Amniotic epithelial cell (primary cell): ENCODE measurements at places on chromosomes 7 and 10.

GRCh38 chr10:13233358-13233757 lies 816 bp downstream of the UCMA start:
- DNase-seq = no peak

GRCh38 chr7:139704308-139704879 lies 73.4 kb downstream of the HIPK2 start:
- DNase-seq = no peak

DNA sequence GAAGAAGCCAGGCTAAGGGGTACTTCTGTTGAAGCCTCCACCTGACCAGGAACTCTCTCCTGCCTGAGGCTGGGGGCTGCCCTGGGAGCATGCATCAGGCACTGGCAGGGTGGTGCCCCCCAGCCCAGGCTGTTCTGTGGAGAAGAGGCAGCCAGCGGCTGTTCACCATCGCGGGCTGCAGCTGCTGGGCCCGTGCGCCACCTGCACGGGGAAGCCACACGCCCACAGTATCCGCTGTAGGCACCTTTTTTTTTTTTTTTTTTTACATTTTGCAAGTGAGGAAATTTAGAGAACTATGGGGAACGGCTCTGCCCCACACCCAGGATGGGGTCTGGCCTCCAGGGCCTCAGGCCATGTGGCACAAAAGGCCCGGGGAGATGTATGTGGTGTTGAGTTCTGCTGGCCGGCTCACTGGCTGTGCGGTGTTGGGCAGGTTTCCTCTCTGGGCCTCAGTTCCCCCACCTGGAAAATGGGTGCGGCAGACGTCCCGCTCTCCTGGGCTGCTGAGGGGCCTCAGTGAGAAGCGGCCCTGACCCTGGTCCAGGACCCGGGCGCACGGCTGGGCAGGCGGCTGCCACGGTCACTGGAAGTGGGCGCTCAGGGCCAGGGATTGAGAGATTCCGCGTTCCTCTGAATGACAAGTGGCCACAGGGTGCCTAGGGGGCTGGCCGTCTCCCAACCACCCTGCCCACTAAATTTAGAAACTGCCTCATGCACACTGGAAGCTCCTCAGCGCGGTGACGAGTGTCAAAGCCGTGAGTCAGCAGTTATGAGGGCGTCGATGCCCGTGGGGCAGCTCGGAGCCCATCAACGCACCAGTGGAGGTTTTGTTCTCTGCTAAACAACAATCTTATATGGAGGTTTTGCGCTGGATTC lies 8.8 kb upstream of the INTS1 start:
- no peak for DNase-seq

- DNase-seq = peak; percentile 100
Measured at GRCh38 chr7:42677751-42678699, 233.8 kb downstream of the C7orf25 start.

- peak; percentile 17 for DNase-seq
Measured at GRCh38 chr10:118543714-118544400, 51.6 kb downstream of the PRLHR start.

GRCh38 chr7:128963327-128963757 lies 25.6 kb downstream of the IRF5 start:
- DNase-seq = peak; percentile 8

GRCh38 chr10:17077346-17077781 lies 52.2 kb downstream of the CUBN start:
- no peak for DNase-seq

- peak; percentile 34 for DNase-seq
Measured at GRCh38 chr10:62866451-62866850, 50.3 kb upstream of the EGR2 start.

- DNase-seq = peak; percentile 82
Measured at GRCh38 chr7:155230169-155230593, 67.5 kb upstream of the INSIG1 start.

DNA sequence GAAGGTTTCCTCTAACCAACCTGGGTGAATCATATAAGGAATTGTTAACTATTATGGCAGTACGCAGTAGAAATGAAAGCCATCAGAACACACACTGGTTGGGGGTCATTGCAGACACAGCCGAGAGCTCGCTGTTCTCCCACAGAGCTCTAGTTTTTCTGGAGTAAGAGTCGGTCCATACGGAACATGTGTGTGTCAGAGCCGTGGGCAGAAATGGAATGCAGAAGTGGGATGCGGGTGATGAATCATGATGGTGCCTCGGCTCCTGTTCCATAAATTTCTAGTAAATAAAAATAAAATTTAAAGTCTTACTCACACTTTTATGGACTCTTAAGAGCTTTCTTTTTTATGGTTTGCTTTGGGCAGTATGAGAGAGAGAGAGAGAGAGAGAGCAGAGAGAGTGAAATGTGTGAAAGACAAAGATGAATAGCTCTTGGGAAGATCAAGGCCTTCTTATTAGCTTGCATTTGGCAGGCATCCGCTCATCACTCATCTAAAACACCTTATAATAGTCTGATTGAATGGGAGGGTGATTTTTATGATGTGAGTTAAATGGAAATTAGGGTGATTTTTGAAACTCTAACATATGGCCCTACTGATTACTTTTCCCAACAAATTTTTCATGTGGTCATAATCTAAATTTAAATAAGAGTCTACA lies 98.8 kb upstream of the PFKP start:
- peak; percentile 88 for DNase-seq

- DNase-seq = no peak
Measured at GRCh38 chr10:126387041-126387921, 996 bp downstream of the ADAM12 start.

- DNase-seq = no peak
Measured at GRCh38 chr7:102926783-102927140, 14.0 kb downstream of the LRRC17 start.

DNA sequence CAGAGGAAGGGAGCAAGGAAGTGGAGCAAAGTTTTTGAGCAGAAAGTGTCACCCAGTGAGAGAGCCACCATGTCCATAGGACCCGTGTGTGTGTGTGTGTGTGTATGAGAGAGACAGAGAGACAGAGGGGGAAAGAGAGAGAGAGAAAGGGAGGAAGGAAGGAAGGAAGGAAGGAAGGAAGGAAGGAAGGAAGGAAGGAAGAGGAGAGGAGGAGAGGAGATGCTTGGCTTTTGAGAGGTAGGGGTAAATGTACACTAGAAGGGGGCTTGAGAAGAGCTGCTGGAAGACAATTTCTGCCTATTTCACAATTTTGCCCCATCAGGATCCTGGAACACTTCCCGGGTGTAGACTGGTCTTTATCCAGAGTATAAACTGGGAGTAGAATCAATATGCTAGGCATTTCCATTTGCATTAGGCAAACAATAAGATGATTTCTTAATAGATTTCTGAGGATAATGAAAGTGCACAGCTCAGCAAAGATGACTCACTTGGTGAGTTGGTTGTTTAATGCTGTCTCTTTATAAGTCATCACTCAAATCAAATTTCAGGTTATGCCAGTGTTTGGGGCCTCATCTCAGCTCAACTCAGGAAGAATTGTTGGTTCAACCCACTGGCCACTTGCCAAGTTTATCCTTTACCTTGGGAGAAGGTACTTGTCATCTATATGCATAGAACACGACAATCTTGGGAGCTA lies 70.0 kb upstream of the FAM13C start:
- peak; percentile 11 for DNase-seq

- DNase-seq = no peak
Measured at GRCh38 chr7:110621289-110621688, 469.6 kb upstream of the LRRN3 start.

DNA sequence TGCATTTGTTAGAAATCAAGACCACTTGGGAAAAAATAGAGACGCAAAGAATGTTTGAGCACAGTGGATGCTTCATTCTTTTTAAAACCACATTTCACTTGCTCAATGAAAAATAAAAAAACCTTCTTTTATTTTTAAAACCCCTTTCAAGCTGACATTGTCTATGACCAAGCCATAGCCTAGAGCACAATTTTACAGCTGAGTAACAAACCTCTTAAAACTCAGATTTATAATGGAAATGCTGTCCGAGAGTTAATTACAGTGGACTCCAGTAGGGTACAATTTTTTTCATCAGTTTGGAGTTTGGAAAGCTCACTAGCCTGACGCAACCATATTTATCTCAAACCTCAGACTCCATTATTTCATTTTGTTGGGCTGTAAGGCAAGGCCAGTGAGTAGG lies 116.3 kb downstream of the RNLS start:
- DNase-seq = no peak

GRCh38 chr7:74405899-74406512 lies 47.7 kb upstream of the GTF2IRD1 start:
- no peak for DNase-seq

GRCh38 chr10:125592897-125593296 lies 90.1 kb downstream of the TEX36 start:
- DNase-seq = no peak

DNA sequence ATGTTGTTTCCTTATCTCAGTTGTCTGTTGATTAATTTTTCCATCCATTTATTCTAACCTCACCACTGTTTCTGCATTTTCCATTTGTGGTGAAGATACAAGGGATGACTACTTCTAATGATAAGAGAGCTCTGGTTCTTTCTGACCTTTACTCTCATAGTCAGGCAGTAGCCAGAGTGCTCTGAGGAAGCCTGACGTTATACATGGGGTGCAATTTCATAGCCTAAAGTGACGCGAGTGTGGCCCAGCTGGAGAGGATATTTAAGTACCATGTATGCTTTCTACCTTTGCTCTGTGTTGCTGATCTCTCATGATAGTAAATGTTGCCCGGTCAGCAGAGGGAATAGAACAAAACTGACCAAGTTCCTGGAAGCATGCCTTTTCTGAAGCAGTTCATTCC lies 33.9 kb upstream of the CYCS start:
- DNase-seq = peak; percentile 11

DNA sequence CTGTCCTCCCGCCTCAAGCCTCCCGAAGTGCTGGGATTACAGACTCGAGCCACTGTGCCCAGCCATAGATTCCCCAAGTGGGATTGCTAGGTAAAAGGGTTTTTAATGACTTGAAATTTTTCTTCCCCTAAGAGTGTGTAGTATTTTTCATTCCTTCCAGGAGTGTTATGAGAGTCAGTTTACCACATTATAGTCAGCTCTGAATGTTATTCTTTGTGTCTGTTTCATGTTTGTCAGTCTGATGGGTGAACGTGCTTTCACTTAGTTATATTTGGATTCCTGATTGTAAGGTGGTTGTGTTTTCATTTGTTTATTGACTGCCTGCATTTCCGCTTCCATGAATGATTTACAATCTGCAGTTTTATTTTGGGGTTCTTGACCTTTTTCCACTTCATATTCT lies 6.3 kb downstream of the ZNF212 start:
- no peak for DNase-seq

GRCh38 chr10:17708821-17709220 lies 43.2 kb upstream of the TMEM236 start:
- no peak for DNase-seq

GRCh38 chr7:4201566-4201965 lies 480.5 kb upstream of the FOXK1 start:
- no peak for DNase-seq

DNA sequence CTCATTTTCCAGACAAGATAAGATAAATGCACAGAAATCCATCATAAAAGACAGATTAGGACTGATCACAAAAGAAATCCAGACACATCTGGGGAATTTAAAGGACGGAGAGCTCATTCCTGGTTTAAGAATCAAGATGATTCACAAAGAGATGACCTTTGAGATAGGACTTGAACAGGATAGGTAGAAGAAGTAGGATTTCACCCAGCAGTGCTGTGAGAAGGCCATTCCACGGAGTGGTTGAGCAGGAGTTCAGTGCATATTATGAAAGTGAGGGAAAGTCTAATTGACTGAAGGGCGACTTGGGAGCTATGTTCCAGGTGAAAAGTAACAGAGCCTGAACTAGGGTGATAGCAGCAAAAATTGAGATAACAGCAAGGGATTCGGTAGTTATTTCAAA lies 73.7 kb downstream of the GAD2 start:
- DNase-seq = no peak

- no peak for DNase-seq
Measured at GRCh38 chr7:2411815-2412586, 8.6 kb downstream of the CHST12 start.

GRCh38 chr7:55965805-55966421 lies 1.5 kb downstream of the NIPSNAP2 start:
- DNase-seq = peak; percentile 66

GRCh38 chr10:11546581-11546980 lies 64.9 kb downstream of the USP6NL start:
- DNase-seq = no peak

- DNase-seq = no peak
Measured at GRCh38 chr7:33932221-33932620, 26.9 kb downstream of the BMPER start.

GRCh38 chr10:4208499-4208898 lies 423.5 kb upstream of the KLF6 start:
- DNase-seq = no peak

GRCh38 chr10:90276894-90277475 lies 575.6 kb downstream of the KIF20B start:
- DNase-seq = peak; percentile 66

GRCh38 chr7:88465600-88465999 lies 158.9 kb upstream of the STEAP4 start:
- DNase-seq = no peak

GRCh38 chr10:103078309-103078615 lies 114.8 kb downstream of the NT5C2 start:
- no peak for DNase-seq

DNA sequence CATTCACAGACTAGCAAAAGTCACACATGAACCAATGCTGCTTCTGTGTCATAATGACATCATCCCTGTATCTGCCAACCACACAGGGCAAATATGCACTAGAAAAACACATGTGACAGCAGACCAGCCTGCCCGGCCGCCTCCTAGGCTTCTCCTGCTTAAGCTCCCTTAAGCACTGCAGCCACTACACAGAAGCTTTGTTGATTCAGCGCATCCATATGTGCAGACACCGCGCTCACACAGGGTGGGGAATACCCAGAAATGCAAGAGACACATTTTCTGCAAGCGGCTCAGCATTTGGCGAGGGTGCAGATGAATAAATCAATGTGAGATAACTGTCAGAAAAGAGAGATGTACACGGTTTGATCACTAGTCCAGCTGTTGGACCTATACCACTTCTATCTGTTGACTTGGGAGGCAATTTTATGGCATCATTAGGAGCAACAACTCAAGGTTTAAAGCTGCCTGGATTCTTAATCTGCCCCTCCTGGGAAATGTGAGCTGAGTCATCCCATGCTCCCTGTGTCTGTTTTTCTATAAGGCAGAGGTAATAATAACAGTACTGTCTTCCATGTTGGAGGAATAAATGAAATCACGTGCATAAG lies 33.4 kb downstream of the CPXM2 start:
- no peak for DNase-seq

GRCh38 chr7:577278-577665 lies 57.6 kb upstream of the PDGFA start:
- DNase-seq = no peak

DNA sequence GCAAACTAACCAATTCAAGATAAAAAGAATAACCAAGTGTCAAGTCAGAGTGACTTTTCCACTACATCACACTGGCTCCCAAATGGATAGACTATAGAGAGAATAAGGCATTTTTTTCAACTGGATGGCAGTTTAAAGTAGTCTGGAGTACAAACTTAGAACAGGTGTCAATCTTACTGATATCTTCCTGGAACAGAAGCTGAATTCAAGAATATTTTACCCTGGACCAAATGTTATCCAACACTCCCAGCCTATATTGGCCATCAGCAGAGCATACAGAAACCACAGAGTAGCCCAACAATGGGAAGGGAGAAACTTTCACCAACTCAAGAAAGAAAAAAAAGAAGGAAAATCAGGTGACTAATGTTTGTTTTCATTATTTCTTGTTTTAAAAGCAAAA lies 11.5 kb downstream of the IDE start:
- no peak for DNase-seq

GRCh38 chr10:123140983-123141390 lies 5.2 kb downstream of the HMX3 start:
- no peak for DNase-seq
